ENCODE measurements at places on chromosomes 1 and 21. TPM values are rescaled to one million over a fixed set of nuclear protein-coding genes. Genes with fewer than 3 reads are reported as not detected.

DNA sequence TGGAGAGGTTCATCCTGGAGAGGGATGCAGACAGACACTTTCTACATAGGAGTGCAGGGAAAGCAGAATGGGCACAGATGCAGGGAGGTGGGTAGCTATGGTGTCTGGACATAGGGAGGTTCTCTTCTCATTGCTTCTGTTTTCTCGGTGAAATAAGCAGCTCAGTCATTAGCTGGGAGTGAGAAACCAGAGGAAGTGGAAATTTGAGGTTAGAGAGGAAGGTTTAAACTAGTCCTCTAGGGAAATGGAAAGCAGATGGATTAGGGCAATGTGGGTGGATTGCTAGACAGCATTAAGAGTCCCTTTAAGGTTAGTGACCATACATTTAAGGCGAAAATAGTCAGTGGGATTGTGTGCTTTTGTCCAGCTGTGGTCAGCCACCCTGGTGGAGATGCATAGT is 39.6 kb downstream of the MPZL1 start:
- no peak for DNase-seq

LRRC3 gene
- total RNA-seq = 5.3 TPM

DNA sequence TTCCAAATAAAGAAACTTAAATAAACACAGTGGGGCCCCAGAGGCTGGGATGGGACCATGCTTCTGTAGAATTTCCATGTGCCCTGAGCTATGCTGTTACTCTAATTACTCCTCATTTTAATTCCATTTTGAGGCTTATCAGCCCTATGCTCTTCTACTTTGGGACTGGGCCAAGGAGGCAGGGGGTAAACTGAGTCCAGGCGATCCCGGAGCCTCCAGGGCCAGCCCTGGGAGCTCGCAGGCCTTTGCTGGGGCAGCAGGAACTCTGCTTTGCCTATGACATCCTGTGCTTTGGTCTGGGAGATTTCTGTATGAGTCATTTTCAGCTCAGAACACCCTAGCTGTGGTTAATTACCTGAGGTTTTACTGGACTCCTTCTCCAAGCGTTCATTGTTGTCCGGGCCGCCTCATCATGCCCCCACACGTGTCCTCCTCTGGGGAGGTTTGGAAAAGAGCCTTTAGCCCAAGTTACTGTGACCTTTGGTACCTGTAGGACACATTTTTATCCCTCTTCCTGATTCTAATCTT is 95.7 kb downstream of the RHOU start:
- no peak for DNase-seq

- no peak for DNase-seq
These were observed 24.7 kb downstream of the KIAA0040 start for GRCh38 chr1:175167861-175168260.

DNA sequence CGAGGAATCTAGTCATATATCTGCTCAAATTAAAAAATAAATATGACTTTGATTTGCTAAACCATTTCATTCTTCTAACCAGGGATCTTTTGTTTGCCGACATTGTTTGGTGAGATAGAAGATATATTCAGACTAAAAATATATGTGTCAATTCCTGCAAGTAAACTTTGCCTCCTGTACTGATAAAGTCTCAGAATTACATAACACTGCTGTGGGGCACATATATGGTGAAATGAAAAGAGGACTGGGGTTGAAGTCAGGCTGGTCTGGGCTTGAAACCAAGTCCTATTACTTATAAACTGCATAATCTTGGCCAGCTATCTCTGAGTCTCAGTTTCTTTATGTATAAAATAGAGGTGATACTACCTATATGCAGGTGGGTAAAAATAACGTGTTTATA is 9.8 kb downstream of the SCMH1 start:
- no peak for DNase-seq

TSTD1 gene
- 31.3 TPM for total RNA-seq

GRCh38 chr1:165114022-165114888 is 242.3 kb downstream of the LMX1A start:
- no peak for DNase-seq

- DNase-seq = no peak
These were observed 49.1 kb downstream of the DMAP1 start for GRCh38 chr1:44262414-44262813.

DNA sequence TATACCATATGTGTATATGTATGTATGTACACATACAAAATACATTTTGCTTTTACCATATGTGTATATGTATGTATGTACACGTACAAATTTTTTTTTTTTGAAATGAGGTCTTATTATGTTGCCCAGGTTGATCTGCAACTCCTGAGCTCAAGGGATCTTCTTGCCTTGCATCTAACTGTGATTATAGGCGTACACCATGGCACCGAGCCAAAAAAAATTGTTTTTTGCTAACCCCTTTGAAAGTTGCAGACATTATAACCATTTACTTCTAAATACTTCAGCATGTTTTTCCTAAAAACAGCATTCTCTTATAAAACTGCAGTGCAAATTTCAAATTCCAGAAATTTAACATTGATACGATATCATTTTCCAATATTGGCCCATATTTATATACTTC is 147.0 kb downstream of the POU2F1 start:
- no peak for DNase-seq

DNA sequence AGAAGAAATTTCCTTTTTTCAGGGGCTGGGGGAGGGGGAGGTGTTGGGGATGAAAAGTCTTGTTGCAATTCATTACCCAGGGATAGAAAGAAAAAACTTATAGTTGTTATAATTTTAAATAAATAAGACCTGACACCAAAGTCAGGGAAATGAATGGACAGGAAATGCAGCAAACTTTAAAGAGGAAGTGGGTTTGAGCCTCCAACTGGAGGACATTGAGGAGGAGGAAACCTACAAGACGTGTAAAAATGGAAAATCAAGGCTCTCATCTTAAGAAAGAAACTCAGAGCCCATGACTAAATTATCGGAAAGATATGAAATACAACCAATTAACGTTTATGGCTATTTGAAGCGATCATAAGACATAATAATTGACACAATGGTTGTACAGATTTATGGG is 54.4 kb downstream of the NIBAN1 start:
- DNase-seq = no peak

- DNase-seq = no peak
These were observed 234.5 kb downstream of the PLA2G4A start for GRCh38 chr1:187063271-187063670.

DNA sequence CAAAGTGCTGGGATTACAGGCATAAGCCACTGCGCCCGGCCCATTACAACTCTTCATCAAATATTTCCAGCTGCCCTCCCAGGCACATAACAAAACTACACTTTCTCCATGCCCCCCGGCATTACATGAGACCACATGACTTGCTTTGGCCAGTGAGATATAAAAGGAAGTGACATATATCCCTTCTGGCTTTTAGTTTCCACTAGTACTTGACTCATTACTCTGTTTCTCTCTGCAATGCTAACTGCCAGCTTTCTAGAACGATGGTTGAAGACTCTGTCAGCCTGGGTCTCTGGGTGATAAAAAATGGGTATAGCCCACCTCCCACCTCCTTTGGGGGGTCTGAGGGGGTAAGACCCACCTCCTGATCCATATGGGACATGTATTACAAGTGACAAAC is 24.2 kb downstream of the ABL2 start:
- DNase-seq = no peak

AGL gene
- 153 TPM for total RNA-seq

GRCh38 chr1:2494323-2494693 is 18.2 kb downstream of the PLCH2 start:
- no peak for DNase-seq

NFIA gene
- total RNA-seq = 134 TPM

- DNase-seq = no peak
These were observed 20.6 kb downstream of the MYOG start for GRCh38 chr1:203065191-203065590.

DNA sequence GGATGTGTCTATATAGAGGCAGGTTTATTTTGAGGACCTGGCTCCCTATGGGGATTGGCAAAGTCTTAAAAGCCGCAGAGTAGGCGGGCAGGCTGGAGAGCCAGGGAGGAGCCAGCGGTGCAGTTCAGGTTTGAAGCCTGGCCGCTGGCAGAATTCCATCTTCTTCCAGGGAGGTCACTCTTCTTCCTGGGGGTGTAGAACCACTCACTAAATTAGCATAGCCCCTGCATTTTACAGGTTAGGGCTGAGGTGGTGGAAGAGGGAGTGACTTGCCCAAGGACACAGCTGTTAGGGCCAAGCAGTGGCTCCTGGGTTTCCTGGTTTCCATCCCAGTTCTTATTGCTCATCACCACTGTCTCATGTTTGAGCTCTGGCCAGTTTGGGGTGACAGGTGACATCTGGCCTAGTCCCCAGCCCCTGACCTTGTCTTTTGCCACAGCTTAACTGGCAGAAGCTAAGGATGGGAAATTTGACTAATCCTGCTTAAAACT is 1.4 kb downstream of the PINK1 start:
- no peak for DNase-seq

- DNase-seq = no peak
These were observed 85.5 kb downstream of the CLIC4 start for GRCh38 chr1:24830680-24831272.

DNA sequence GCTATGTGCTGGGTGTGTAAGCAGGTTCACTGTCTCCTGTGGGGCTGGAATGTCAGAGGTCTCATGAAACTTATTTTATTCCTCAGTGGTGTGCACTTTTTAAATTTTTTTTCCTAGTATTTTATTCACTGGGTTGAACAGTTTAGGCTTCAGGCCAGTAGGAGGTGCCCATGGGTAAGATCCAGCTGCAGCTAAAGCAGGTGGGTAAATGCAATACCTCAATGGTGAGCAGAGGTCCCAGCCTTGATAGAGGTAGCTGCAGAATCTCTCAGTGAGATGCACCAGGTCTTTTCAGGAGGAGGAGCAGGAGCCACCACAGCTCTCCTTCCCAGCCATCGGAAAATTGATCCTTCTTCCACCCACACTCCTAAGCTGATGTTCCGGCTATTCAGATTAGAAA is 12.6 kb upstream of the OR6N2 start:
- no peak for DNase-seq

- peak; percentile 91 for DNase-seq
These were observed 31.0 kb upstream of the EFCAB14 start for GRCh38 chr1:46749921-46750404.

DNA sequence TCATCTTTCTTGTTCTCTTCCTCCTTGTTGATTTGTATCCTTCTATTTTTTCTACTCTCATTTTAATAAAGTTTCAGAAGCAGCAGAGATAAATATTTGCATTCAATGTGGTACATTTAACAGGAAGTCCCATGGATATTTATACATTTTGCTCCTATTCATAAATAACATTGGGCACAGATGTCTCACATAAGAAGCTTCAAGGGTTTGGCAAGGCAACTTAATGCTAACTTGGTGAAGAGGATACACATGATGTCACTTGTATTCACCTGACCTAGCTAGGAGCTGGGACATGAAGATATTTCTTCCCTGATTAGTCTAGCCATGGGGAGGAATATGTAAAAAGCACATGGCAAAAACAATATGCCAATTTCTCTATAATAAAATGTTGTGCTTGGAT is 65.1 kb upstream of the DUSP10 start:
- no peak for DNase-seq

PCSK9 gene
- total RNA-seq = not detected

- no peak for DNase-seq
These were observed 193.8 kb downstream of the ST6GALNAC3 start for GRCh38 chr1:76268341-76268740.

GRCh38 chr1:87560601-87561360 is 232.1 kb downstream of the LMO4 start:
- no peak for DNase-seq

DNA sequence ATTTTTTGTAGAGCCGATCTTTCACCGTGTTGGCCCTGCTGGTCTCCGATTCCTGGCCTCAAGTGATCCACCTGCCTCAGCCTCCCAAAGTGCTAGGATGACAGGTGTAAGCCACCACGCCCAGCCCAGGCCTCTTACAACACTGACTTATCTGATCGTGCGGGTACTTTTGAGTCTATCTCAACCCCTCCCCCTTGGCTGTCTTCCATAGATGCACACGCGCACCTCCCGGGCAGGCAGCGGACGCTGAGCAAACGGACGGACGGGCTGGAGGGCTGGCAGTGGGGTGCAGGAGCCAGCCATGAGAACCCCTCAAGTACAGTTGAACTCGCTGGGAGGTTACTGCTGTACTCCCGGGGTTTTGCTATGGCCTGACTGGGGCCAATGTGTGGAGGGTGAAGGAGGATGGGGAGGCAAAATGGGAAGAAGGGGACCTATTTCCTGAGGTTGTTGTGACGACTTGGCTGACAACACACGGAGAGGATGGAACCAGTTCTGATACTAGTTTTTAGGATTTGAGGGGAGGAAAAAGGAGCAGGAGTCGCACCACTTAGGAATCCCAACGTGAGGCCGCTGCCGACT is 959 bp downstream of the CD58 start:
- peak; percentile 92 for DNase-seq

FMO2 gene
- total RNA-seq = 41.1 TPM

GRCh38 chr1:17982197-17982596 is 125.4 kb upstream of the IGSF21 start:
- no peak for DNase-seq

DNA sequence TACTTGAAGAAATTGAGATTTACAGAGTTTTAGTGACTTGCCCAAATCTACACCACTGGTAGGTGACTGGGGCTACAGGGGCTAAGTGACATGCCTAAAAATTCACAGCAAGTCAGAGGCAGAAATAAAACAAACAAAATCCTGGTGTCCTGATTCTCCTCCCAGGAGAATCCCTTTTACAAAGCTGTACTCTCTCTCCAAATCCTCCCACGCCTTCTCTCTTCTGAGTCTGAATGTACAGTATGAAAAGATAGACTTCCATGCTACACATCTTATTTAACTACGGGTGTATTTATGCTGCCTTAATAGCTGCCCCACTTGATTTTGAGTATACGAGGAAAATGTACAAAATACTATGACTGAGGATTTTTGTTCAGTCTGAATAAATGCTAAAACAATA is 65.4 kb downstream of the SGIP1 start:
- no peak for DNase-seq

DNA sequence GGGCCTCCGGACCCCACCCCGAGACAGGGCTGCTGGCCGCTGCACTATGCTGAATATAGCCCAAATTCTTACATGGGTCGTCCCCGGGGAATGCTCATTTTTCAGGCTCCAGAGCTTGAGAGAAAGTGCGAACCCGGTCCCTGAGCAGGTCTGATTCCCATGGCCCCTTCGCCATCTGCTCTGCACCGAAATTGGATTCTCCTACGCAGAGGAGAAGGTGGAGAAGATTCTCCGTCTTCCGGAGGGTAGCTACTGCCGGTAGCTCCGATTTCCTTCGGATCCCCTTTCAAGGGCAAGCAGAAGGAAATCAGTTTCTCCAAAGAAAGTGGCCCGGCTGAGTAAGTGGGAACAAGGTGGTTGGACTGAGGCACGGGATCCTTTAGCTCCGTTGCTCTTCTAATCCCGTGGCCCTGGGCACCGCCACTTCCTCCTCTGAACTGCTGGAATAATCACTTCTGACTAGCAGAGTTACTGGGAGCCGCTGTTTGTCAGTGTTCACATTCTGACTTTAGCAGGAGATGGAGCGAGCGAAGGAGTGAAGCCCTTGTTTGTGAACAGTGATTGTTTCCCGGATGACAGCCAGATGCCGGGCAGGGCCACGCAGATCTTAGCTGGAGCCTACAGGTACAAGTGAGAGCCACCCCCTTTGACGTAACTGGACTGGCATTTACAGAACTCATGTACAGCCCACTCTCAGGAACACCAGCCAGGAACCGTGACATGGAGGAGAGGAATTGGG is 1.1 kb upstream of the ZNF496 start:
- no peak for DNase-seq

Data from esophagus muscularis mucosa (tissue), 4 donors.